ENCODE measurements at places on chromosomes 5 and 9. TPM values are rescaled to one million over a fixed set of nuclear protein-coding genes. Genes with fewer than 3 reads are reported as not detected.

The NPDC1 gene
- 20.1 TPM for total RNA-seq

The NRG2 gene
- total RNA-seq: 8.9 TPM

The EGFL7 gene
- 21.5 TPM for total RNA-seq

The C5 gene
- 0.38 TPM for total RNA-seq

The PCDHGB5 gene
- total RNA-seq: 1.9 TPM

The TPD52L3 gene
- not detected for total RNA-seq

The BARX1 gene
- 11.1 TPM for total RNA-seq

The CD274 gene
- 4.6 TPM for total RNA-seq

The CER1 gene
- total RNA-seq: not detected

The SLC27A6 gene
- total RNA-seq: 0.26 TPM

The ANKS6 gene
- total RNA-seq: 47.4 TPM

The AP3S1 gene
- total RNA-seq: 148 TPM

The SPINK7 gene
- not detected for total RNA-seq

The BRINP1 gene
- total RNA-seq: not detected

The RBM27 gene
- total RNA-seq: 16.4 TPM

The RNF183 gene
- not detected for total RNA-seq

The OR1Q1 gene
- total RNA-seq: not detected

The HABP4 gene
- total RNA-seq: 7.7 TPM

The NOXA1 gene
- 0.56 TPM for total RNA-seq

The INSL4 gene
- not detected for total RNA-seq

The GNA14 gene
- not detected for total RNA-seq

The ECSCR gene
- not detected for total RNA-seq

The PCDHA2 gene
- total RNA-seq: 1.3 TPM

The LIFR gene
- total RNA-seq: 5.8 TPM

The SPINK1 gene
- total RNA-seq: not detected

The GARIN3 gene
- not detected for total RNA-seq

The AGXT2 gene
- not detected for total RNA-seq

The APC gene
- 26.9 TPM for total RNA-seq

The GPX3 gene
- total RNA-seq: 5.0 TPM

The COL5A1 gene
- 11.1 TPM for total RNA-seq

The PTGDS gene
- 1.4 TPM for total RNA-seq

The GMCL2 gene
- total RNA-seq: not detected

The ZFP37 gene
- total RNA-seq: 2.0 TPM
